Sciatic nerve (tissue), 2 donors: ENCODE measurements at places on chromosomes 11 and 22. TPM values are rescaled to one million over a fixed set of nuclear protein-coding genes. Genes with fewer than 3 reads are reported as not detected.
A peak's percentile ranks its signal among the peaks of the same experiment; 100 is the strongest.

The LDHAL6A gene
- not detected for total RNA-seq

DNA sequence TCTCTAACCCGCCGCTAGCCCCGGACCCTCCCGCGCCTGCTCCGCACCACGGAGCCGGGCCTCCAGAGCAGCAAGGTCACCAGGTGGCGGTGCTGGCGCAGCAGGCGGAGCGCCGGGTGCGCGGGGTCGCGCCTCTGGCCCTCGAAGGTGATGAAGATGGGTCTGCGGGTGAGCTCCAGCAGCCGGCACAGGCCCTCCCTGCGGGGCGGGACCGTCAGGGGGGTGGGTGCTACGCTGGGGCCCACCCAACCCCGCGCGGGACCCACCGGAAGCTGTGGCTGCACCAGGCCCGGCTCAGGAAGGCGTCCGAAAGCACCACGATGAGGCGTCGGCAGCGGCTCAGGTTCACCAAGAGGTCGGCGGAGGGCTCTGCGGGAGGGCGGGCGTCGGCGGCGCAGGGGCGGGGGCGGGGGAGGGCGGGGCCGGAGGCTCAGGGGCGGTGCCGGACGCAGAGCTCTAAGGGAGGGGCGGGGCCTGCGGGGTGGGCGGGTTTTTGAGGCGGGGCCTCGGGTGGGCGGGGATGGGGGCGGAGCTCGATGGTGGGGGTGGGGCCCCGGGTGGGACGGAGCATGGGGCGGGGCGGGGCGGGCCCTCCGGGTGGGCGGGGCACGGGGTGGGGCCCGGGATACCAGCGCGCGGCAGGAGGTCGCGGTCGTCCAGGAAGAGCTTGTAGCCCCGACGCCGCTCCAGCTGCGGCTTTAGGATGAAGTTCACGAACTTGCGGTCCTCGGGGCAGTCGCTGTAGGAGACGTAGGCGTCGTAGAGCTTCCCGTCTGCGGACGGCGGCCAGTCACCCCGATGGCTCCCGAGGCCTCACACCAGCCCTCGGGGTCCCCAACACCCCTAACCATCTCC, 7.8 kb downstream of the SIGIRR start:
- DNase-seq = peak; percentile 88

The C11orf21 gene
- total RNA-seq = 3.1 TPM

The GAB4 gene
- total RNA-seq = 0.85 TPM

DNA sequence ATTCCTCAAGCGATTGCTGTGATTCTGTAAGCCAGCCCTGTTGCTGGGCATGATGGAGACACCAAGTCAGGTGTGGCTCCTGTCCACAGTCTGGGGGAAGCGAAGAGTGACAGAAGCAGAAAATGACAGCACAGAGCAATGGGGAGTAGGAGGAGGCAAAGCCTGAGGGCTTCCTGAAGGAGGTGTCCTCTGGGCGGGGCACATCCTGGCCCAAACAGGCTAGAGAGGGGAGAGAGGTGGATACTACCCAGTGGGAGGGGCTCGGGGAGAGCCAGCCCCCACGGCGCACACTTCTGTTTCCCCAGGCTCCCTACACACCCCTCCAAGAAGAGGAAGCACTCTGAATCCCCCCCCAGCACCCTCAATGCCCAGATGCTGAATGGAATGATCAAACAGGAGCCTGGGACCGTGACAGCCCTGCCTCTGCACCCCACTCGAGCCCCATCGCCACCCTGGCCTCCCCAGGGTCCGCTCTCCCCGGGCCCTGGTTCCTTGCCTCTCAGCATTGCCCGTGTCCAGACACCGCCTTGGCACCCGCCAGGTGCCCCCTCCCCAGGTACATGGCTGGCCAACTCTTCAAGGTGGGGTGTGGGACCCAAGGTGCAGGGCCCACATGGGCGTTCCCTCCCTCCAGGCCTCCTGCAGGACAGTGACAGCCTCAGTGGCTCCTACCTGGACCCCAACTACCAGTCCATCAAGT, 18.9 kb downstream of the MYRF start:
- DNase-seq = no peak
